ENCODE measurements at places on chromosomes 3 and 15.

DNA sequence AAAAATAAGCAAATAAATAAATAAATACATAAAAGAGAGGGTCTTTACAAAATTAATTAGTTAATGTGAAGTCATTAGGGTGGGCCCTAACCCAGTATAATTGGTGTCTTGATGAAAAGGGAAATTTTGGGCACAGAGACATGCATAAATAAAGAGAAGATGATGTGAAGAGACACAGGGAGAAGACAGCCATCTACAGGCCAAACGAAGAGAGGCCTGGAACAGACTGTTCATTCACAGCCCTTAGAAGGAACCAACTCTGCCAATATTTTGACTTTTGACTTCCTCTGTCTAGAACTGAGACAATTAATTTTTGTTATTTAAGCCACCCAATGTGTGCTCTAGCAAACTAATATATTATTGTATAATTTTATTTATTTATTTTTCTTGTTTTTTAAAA lies 29.6 kb upstream of the SELENOK start:
- peaks cover 3% of the 10 kb centered on the region for H3K36me3 ChIP-seq
- no peak overlapping the region for H3K27ac ChIP-seq
- no peak for DNase-seq
- H3K4me1 ChIP-seq = no peaks in the 10 kb centered on the region

GRCh38 chr15:46170326-46170725 lies 535.5 kb downstream of the SQOR start:
- no peak overlapping the region for H3K27ac ChIP-seq
- no peak for DNase-seq
- no peak overlapping the region for H3K4me3 ChIP-seq
- H3K4me1 ChIP-seq = no peaks in the 10 kb centered on the region
- H3K36me3 ChIP-seq = no peaks in the 10 kb centered on the region

GRCh38 chr3:131388490-131388799 lies 6.9 kb downstream of the NUDT16 start:
- peaks cover 18% of the 10 kb centered on the region for H3K36me3 ChIP-seq
- H3K27me3 ChIP-seq = no peaks in the 10 kb centered on the region
- H3K4me1 ChIP-seq = peaks cover 19% of the 10 kb centered on the region
- no peak for DNase-seq
- H3K4me3 ChIP-seq = no peak overlapping the region

DNA sequence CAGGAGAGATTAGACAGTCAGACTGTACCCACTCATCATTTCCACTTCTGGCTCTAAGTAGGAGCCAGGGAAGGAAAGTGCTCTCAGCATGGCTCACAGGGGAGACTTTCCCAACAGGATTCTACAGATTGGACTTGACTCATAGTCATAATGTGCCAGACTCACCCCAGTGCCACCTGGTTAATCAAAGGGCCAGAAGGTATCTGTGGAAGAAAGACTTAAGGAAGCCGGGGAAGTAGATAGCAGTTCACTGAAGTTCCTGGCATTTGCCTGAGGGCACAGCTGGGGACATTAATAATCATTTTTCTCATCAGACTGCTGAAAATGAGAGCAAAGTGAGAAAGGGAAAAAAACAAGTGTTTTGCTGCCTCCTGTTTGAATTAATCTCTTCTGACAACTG lies 717.5 kb downstream of the TUSC7 start:
- H3K36me3 ChIP-seq = no peaks in the 10 kb centered on the region
- H3K27me3 ChIP-seq = no peaks in the 10 kb centered on the region
- no peak overlapping the region for H3K27ac ChIP-seq
- no peak overlapping the region for H3K4me3 ChIP-seq
- peaks cover 3% of the 10 kb centered on the region for H3K4me1 ChIP-seq

DNA sequence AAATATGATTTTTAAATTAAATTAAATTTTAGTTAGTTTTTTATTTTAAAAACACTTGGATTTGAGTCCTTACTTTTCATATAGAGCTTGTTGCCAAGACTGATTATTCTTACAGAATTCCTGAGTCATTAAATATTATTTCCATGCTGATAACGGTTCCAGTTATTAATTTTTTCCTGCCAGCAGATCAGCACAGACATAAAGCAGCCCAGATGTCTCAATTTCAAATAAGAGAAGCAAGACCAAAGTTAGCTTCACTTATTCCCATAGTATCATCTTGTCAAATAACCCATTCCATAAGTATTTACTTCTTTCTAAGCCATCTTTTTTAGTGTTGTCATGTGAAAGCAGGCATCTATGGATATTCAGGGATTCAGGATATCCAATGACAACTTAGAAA lies 75.3 kb downstream of the SSR3 start:
- H3K36me3 ChIP-seq = no peaks in the 10 kb centered on the region
- H3K27ac ChIP-seq = no peak overlapping the region
- no peak for DNase-seq
- peaks cover 4% of the 10 kb centered on the region for H3K27me3 ChIP-seq

DNA sequence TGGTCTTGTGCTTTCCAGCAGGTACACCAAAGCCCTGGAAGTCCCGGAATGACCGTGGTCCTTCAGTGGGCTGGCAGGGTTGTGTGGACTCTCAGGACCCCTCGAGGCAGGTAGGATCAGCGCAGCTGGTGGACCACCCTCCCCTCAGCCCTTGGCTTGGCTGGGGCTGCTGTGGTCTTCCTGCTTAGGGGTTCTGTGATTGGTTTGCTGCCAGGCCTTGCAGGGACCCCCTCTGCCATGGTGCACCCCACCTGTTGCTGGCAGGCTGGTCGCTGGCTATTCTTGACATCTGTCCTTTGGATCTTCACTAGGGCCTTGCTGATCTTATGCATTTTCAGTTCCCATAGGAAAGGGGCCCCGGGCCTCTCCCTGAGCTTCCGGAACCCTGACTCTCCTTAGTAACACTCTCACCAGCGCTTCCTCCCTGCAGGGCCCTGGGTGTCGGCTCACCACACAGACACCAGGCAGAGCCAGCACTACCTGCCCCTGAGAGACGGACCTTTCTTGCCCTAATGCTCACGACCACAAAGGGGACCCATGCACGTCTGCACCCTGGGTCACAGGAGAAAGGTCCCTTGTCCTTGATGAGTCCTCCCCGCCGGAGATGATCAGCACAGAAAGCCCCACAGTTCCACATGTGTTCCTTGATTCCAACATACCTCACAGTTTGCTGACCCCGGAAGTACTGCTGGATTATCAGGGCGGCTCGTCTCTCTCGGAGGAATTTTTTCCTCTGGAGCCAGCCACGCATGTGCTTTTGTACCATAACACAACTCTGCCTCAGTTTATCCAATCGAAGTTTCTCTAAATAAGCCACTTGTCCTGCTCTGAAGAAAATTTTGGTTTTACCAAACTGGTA lies 51.7 kb downstream of the MYO5C start:
- no peak overlapping the region for H3K27ac ChIP-seq
- H3K36me3 ChIP-seq = no peaks in the 10 kb centered on the region
- H3K4me1 ChIP-seq = peaks cover 16% of the 10 kb centered on the region
- no peak for DNase-seq
- no peaks in the 10 kb centered on the region for H3K27me3 ChIP-seq

DNA sequence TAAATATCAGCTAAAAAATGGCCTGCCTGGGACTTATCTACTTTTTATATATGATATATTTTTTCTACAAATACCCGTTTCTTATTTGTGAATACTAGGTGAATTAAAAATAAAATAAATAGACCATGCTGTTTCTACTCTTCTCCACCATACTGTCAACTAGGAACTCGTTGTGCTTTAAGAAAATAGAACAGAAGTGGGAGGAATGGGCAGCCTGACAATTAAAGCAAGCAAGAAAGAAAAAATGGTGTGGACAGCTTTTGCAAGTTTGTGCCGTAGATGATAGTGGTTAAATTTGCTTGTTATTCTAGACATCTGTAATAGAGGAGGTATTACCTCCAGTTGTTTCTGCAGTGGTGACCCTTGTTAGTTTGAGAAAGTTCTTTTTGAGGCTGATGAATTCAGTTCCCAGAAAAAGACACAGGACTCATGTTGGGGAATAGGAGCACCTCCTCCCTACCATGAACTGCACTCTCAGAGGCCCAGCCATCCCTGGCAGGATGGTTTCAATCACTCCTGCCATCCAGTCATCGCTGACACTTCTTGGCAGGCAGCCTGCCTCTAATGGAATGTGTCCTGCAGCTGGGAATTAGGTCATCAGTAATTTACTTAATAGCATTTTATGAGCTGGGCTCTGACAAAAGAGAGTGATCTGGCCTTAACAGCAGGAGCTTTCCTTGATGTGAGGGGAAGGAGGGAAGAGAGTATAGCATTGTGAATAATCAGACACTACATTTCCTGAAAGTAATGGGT lies 105.0 kb upstream of the GAP43 start:
- H3K4me1 ChIP-seq = peaks cover 11% of the 10 kb centered on the region
- no peak for DNase-seq
- H3K27me3 ChIP-seq = peaks cover 7% of the 10 kb centered on the region
- H3K27ac ChIP-seq = no peak overlapping the region

DNA sequence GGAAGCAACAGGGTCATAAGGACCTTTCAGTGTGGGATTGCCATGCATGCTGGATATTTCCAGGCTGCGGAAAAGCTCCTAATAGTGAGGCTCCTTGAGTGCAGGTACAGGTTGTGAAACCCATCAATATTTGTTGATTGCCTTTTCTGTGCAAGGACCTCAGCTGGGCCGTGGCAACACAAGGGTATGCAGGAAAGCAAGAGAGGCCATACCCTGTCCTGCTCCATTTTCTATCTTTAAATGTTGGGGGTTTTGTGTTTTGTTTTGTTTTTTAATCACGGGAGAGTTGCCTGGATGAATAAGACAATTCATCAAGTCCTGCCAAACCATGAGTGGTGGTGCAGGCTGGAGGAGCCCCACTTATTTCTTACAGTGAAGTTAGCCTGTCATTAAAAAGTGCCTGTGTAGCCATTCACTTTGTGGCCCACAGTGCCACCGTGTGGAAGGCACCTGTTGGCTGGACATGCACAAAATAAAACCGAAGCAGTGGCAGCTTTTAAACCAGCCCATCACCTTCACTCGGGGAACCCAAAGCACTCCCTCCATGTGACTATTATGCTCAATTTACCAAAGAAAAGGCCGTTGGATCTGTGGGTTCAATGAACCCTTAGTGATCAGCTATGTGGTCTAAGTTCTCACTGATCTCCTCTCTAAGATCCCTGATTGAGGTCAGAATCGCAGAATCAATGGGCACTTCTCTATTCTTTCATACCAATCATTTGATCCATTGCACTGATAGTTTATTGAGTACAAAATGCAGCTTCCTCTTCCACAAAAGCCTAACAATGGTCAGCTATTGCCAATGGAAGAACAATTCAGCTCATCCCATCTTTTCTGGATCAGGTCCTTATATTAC lies 42.2 kb downstream of the CLDN18 start:
- H3K4me3 ChIP-seq = no peak overlapping the region
- no peak for DNase-seq
- no peaks in the 10 kb centered on the region for H3K4me1 ChIP-seq

- no peak overlapping the region for H3K4me3 ChIP-seq
- no peaks in the 10 kb centered on the region for H3K27me3 ChIP-seq
- H3K36me3 ChIP-seq = no peaks in the 10 kb centered on the region
Observed at GRCh38 chr3:36965440-36965839, 20.6 kb upstream of the TRANK1 start.

GRCh38 chr3:98388147-98388546 lies 2.3 kb upstream of the OR5K3 start:
- H3K27me3 ChIP-seq = peaks cover 7% of the 10 kb centered on the region
- DNase-seq = no peak
- H3K27ac ChIP-seq = no peak overlapping the region
- H3K4me3 ChIP-seq = no peak overlapping the region
- no peaks in the 10 kb centered on the region for H3K4me1 ChIP-seq
- H3K36me3 ChIP-seq = no peaks in the 10 kb centered on the region

DNA sequence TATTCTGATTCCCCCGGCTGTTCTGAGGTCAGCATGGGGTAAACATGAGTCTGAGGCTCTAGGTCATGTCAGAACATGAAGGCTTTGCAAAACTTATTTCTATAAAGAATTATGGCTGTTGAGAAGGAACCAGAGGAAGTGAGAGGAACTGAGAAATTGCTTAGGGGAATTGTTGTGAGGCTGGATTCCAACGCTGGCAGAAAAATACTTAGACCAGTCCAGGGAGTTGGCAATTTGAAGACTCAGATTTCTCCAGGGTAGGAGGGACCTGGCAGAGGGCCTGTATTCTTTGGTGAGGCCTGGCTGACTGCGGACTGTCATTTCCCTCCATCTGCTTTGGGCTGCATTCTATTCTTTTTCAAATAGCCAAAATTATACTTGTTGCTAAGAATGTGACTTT lies 155.5 kb downstream of the PLD1 start:
- H3K27me3 ChIP-seq = peaks cover 4% of the 10 kb centered on the region
- no peak for DNase-seq
- no peaks in the 10 kb centered on the region for H3K36me3 ChIP-seq
- H3K4me3 ChIP-seq = no peak overlapping the region
- H3K4me1 ChIP-seq = peaks cover 2% of the 10 kb centered on the region

DNA sequence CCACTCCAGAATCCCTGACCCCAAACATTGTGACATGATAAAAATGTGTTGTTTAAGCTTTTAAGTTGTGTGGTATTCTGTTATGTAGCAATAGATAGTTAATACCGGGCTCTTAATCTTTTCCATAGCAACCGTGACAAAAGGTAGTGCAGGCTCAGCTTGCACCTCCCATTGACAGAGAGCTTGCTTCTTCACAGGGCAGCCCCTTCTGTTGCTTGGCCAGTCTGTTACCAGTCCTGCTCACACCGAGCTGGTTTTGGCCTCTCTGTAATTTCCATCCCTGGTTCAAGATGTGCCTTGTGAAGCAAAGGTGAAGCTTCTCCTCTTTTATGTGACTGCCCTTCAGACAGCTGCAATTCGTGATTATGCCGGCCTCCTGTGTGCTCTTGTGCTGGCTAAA lies 86.9 kb downstream of the CRYGS start:
- no peak for DNase-seq
- H3K27ac ChIP-seq = no peak overlapping the region
- no peaks in the 10 kb centered on the region for H3K27me3 ChIP-seq
- H3K4me3 ChIP-seq = no peak overlapping the region
- H3K4me1 ChIP-seq = peaks cover 2% of the 10 kb centered on the region
- no peaks in the 10 kb centered on the region for H3K36me3 ChIP-seq

- H3K27me3 ChIP-seq = no peaks in the 10 kb centered on the region
- no peaks in the 10 kb centered on the region for H3K36me3 ChIP-seq
- H3K4me1 ChIP-seq = no peaks in the 10 kb centered on the region
- no peak overlapping the region for H3K27ac ChIP-seq
Observed at GRCh38 chr3:155270485-155271342, 22.8 kb downstream of the STRIT1 start.

Data from memory B cell (primary cell).